ENCODE measurements at places on chromosomes 3 and 15.

GRCh38 chr3:69747511-69748258 lies 8.4 kb downstream of the MITF start:
- H3K36me3 ChIP-seq = no peaks in the 10 kb centered on the region
- no peak for DNase-seq
- no peak overlapping the region for H3K27ac ChIP-seq
- no peaks in the 10 kb centered on the region for H3K4me1 ChIP-seq
- H3K4me3 ChIP-seq = no peak overlapping the region
- H3K27me3 ChIP-seq = no peaks in the 10 kb centered on the region

DNA sequence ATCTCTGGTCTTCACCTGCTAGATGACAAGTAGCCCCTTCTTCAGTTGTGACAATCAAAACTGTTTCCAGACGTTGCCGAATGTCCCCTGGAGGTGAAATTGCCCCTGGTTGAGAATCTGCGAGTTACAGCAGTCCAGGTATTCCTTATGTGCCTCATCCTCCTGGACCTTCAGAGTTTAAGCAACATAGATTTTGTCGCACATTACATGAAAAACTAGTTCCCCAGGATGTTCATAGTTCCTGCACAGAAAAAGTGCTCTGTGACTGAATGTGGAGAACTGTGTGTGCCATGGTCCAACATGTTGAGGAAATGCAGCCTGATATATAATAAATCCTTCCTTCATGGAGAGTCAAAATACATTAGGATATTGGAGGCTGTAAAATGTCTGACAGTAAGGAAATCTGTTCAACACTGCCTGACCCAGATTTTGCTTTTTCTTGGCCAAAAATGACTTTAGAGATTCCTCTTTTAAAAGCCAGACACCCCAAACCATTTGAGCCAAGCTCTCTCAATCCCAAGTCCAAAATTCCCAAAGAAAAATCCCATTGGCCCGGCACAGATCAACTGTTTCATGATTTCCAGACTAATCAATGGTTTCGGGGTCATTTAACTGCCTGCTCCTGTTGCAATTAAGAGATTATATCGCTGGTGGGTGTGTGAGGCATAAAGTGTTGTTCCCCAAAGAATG lies 20.4 kb upstream of the SHC4 start:
- H3K36me3 ChIP-seq = no peaks in the 10 kb centered on the region
- no peak overlapping the region for H3K4me3 ChIP-seq
- H3K27me3 ChIP-seq = no peaks in the 10 kb centered on the region
- H3K27ac ChIP-seq = no peak overlapping the region
- no peaks in the 10 kb centered on the region for H3K4me1 ChIP-seq
- no peak for DNase-seq

GRCh38 chr3:128080323-128081080 lies 28.3 kb downstream of the SEC61A1 start:
- H3K27me3 ChIP-seq = no peaks in the 10 kb centered on the region
- no peak overlapping the region for H3K4me3 ChIP-seq
- no peak for DNase-seq
- H3K4me1 ChIP-seq = peaks cover 17% of the 10 kb centered on the region
- H3K36me3 ChIP-seq = peaks cover 50% of the 10 kb centered on the region

GRCh38 chr3:39147711-39148434 lies 5.5 kb downstream of the CSRNP1 start:
- H3K36me3 ChIP-seq = peaks cover 17% of the 10 kb centered on the region
- peak overlapping the region; percentile 2 for H3K4me3 ChIP-seq
- H3K4me1 ChIP-seq = peaks cover 51% of the 10 kb centered on the region
- no peaks in the 10 kb centered on the region for H3K27me3 ChIP-seq

DNA sequence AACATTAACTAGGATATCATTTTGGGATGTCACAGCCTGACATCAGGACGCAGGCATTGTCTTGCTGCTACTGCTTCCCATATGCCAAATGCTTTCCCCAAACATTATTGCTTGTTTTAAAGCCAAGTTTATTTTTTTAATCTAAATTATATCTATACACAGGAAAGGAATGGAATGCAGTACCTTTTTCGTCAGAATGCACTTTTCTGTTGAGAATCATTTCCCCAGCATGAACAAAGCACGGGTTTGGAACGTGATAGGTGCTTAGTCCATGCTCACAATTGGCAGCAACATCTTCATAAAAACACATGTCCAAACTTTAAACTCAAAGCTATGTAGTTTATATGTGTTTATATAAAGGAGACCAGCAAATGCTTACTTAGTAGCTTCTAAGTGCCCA lies 26.1 kb downstream of the PXK start:
- H3K4me1 ChIP-seq = no peaks in the 10 kb centered on the region
- H3K36me3 ChIP-seq = no peaks in the 10 kb centered on the region

DNA sequence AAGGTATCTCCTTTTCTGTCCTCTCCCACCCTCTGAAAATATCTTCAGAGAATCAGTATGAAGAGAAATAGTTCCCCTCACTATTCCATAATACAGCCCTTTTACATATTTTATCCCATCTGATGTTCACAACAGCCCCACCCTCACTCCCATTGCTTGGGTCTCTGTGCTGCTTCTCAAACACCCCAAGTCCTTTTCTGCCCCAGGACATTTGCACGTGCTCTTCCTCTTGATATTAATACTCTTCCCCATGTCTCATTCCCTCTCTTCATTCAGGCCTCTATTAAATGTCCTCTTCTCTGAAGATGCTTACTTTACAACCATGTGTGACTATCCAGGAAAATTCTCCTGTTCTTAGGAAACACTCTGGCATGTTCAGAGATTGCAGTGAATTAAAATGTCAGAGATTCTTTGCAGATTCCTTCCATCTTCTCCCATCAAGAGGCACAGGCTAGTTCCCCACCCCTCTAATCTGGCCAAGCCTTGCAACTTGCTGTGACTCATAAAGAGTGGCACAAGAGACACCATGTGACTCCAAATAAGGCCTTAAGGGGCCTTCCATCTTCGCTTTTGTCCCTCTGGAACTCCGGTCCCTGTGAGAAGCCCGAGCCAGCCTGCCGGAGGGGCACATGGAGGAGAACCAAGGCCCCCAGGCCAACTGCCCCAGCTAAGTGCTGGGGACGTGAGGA lies 128.5 kb downstream of the CHSY1 start:
- H3K27me3 ChIP-seq = no peaks in the 10 kb centered on the region
- no peak overlapping the region for H3K27ac ChIP-seq
- H3K4me3 ChIP-seq = no peak overlapping the region
- H3K4me1 ChIP-seq = peaks cover 47% of the 10 kb centered on the region
- DNase-seq = no peak
- H3K36me3 ChIP-seq = no peaks in the 10 kb centered on the region

GRCh38 chr15:80404761-80405553 lies 775 bp downstream of the ARNT2 start:
- H3K36me3 ChIP-seq = no peaks in the 10 kb centered on the region
- H3K27me3 ChIP-seq = peaks cover 61% of the 10 kb centered on the region
- H3K4me3 ChIP-seq = peak overlapping the region; percentile 37
- peak; percentile 18 for DNase-seq

DNA sequence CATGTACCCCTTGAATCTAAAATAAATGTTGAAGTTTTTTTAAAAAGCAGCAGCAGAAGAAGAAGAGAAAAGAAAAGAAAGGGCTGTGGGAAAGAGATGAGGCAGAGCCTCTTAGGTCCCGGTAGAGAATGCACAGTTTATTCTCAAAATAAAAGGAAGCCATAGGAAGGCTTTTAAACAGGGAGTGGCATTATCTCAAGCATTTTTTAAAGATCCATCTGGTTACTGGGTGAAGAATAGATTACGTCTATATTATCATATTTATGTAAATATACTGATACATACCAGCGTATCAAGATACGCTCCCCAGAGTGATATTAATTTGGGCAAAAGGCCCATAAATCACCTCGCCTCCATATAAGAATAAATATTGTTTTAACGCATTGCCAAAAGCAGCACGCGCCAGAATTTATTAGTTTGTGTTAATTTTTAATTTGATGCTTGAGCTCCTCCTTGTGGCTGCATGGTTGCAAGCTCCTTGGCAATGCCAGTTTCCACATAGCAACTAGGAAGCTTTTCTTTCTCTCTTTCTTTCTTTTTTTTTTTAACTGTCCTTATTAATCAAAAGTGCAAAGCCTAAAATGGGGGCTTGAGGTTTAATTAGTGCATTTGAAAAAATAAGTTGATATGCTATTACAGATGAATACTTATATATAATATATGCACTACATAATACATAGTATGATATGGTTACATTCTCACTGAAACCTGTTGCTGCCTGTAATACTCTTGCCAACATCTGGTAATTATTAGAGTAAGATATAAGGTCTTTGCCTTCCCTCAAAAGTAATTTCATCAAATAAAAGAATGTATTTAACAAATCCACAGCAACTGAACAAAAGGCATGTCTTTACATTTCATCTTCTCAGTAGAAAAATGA lies 242.8 kb upstream of the UBE2E2 start:
- no peaks in the 10 kb centered on the region for H3K36me3 ChIP-seq
- H3K27ac ChIP-seq = no peak overlapping the region
- no peaks in the 10 kb centered on the region for H3K4me1 ChIP-seq
- peak; percentile 34 for DNase-seq

DNA sequence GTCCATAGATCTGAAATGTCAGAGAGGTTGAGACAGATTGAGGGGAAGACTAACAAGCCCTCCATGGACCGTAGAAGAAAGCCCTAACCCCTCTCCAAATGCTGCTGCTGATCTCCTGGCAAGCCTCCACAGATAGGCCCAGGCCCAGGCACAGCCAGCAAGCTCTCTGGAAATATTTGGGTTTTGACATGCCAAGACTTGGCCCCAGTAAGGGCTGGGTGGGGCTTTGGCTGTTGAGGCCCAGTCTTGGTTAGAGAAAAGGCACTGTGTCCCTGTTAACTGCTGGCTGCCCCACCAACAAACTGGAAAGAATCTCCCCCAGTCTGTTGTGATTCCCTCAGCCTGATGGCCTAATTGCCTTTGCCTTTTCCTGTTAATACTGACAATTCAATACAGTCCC lies 208.8 kb upstream of the CTDSPL start:
- H3K27ac ChIP-seq = no peak overlapping the region
- no peak for DNase-seq
- H3K4me3 ChIP-seq = no peak overlapping the region

DNA sequence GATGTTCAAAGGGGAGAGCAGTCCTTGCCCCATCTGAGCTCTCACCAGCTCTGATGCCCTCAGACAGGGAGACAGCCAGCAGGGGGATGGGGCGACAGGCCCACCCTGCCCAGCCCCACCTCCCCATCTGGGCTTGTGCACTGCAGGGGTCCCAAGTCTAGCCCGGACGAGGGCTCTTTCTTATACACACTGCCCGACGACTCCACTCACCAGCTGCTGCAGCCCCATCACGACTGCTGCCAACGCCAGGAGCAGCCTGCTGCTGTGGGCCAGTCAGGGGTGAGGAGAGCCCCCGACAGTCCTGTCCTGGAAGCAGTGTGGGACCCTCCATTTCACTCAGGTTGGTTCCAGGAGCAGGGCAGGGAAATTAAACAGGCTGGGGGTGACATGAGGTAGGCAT lies 73.9 kb downstream of the BOC start:
- DNase-seq = no peak
- H3K4me3 ChIP-seq = no peak overlapping the region
- H3K36me3 ChIP-seq = no peaks in the 10 kb centered on the region

GRCh38 chr3:15438983-15439382 lies 11.6 kb downstream of the EAF1 start:
- peaks cover 80% of the 10 kb centered on the region for H3K36me3 ChIP-seq
- no peak overlapping the region for H3K27ac ChIP-seq
- H3K4me1 ChIP-seq = no peaks in the 10 kb centered on the region
- no peak for DNase-seq

DNA sequence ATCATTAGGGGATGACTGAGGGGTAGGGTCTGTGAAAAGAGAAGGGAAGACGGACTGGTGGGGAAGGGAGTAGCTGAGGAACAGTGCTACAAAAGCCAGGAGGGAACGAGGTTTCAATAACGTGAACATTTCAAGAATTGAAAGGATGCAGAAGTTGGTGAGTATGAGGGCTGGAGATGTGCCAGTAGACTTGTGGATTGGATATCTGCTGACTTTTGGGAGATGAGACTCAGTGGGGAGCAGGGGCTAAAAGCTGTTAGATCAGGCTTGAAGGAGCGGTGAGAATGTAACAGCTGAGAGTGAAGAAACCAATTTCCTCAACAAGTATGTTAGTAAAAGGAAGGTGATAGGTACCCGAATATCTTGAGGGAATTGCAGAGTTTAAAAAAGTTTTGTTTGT lies 65.2 kb downstream of the GTPBP8 start:
- H3K27me3 ChIP-seq = peaks cover 15% of the 10 kb centered on the region
- no peak overlapping the region for H3K27ac ChIP-seq
- no peak for DNase-seq
- no peak overlapping the region for H3K4me3 ChIP-seq
- no peaks in the 10 kb centered on the region for H3K36me3 ChIP-seq

DNA sequence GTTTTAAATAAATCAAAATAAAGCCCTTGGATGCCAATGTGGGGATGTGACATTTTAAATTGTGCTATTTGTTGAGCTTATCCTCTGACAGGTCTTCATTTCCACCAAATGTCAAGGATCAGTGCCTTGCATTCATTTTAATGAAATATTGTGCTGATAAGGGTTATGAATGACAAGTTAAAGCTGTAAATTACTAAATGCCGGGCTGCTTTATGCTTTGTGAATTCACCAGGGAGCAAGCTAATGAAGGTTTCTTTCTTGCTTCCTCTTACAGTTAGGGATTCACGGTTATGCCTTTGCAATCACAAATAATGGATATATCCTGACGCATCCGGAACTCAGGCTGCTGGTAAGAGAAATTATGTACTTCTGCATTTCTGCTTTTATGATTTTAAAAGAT lies 81.7 kb downstream of the LRTM1 start:
- no peak overlapping the region for H3K4me3 ChIP-seq
- no peaks in the 10 kb centered on the region for H3K36me3 ChIP-seq
- peak; percentile 22 for DNase-seq

GRCh38 chr15:43919540-43920253 lies 92.9 kb downstream of the WDR76 start:
- H3K4me3 ChIP-seq = no peak overlapping the region
- no peak for DNase-seq
- H3K27ac ChIP-seq = no peak overlapping the region
- peaks cover 11% of the 10 kb centered on the region for H3K4me1 ChIP-seq

Measured in A673 (cell line).